ENCODE measurements at places on chromosomes 11 and 22. TPM values are rescaled to one million over a fixed set of nuclear protein-coding genes. Genes with fewer than 3 reads are reported as not detected.

GRCh38 chr11:12456651-12457579 is 79.5 kb downstream of the PARVA start:
- DNase-seq: no peak

GRCh38 chr11:45765107-45765668 is 39.8 kb upstream of the SLC35C1 start:
- DNase-seq: no peak

- DNase-seq: no peak
These were observed 40.1 kb upstream of the CTSC start for GRCh38 chr11:88377646-88378045.

DNA sequence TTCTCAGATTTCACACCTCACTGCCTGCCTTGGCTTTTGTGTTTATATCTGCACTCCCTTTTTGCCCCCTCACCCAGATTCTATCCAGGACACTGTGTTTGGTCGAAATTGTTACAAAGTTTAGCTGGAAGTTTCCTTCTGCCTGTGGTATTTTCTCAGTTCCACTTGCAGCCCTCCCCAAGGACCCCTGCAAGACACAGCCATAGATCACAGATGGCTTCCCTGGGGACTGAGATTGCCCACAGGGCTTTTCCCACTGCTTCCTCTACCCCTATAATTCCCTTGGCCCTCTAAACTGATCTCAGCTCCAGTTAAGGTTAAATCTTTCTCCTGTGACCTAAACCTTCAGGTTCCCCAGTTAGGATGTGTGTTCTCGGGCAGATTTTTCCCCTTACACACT is 146.1 kb upstream of the C11orf87 start:
- no peak for DNase-seq

GRCh38 chr11:115257270-115257669 is 246.9 kb downstream of the CADM1 start:
- DNase-seq: no peak

GRCh38 chr11:6356503-6357055 is 33.7 kb upstream of the SMPD1 start:
- DNase-seq: no peak

MMP8 gene
- polyA plus RNA-seq: not detected

INSC gene
- not detected for polyA plus RNA-seq

APOL6 gene
- polyA plus RNA-seq: 5.2 TPM

FCHSD2 gene
- polyA plus RNA-seq: not detected

GRCh38 chr22:47691152-47691895 is 928.9 kb downstream of the TBC1D22A start:
- no peak for DNase-seq

DNA sequence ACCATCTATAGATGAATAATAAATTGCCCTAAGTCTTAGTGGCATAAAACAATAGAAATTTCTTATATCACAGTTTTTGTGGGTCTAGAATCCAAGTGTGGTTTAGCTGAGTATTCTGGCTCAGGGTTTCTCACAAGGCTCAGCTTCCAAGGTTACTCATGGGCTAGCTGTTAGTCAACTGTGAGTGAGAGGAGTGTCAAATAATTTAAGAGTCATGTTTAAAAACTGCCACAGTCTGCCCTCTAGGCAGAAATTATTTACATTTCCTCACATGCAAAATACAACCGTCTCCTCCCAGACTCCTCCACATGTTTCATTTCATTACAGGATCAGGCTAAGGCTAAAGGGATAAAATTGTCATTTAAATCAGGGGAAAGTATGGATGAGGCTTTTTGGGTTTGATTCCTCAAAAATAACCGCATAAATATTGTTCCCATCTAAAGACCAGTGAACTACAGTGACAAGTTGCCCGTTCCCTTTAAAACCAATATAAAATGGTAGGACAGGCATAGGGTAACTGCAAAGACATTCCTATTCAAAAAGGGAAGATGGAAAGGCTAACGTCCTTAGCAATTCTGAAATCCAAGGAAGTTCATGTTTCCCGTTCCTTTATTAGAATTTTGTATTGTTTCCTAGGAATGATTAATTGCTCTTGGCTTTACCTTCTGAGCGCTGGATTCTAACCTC is 324.3 kb downstream of the DYNC2H1 start:
- no peak for DNase-seq

DNA sequence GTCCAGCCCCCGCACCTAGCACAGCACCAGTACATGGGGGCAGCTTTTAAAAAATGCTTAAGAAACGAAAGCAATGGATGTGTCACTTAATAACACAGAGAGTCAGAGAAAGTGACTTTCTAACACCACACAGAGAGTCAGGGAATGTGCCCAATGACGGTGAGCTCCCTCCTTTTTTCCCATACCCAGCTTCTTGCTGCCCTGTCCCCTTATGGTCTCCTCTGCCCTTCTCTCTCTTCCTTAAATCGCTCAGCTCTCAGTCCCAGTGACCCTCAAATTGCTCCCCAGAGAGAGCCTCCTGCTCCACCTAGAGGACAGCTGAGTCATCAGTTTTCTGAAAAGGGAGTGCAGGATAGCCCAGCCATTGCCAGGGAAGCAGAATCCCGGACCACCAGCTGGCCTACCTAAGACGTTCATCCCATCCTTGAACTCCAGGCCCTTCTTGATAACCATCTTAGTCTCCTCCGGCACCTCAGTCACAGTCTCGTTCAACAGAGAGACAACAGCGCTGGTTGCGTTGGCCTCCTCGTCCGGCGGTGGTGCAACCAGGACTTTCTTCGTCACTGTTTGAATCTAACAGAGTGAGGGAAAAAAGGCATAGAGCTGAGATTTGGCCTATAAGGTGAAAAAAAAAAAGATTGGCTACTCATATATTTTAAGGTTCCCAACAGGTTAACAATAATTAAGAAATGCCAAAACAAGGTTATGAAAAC is 113.5 kb downstream of the SLC1A2 start:
- no peak for DNase-seq

DNA sequence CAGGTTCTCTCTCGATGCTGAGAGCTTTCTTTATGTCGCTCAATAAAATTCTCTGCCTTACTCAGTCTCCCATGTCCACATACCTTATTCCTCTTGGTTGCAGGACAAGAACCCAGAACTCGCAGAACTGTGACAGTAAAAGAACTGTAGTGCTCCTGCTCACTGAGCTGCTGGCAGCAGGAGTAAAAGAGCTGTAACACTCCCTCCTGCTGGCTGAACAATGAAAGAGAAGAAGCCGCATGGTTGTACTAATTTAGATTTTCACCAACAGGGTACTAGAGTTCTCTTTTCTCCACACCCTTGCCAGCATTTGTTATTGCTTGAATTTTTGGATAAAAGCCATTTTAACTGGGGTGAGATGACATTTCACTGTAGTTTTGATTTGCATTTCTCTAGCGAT is 433.2 kb downstream of the GUCY1A2 start:
- DNase-seq: no peak

- no peak for DNase-seq
These were observed 67.3 kb upstream of the SHISAL1 start for GRCh38 chr22:44379817-44380755.

ELF5 gene
- 27.7 TPM for polyA plus RNA-seq

KDM4E gene
- polyA plus RNA-seq: 0.14 TPM

PICK1 gene
- polyA plus RNA-seq: 9.4 TPM

DNA sequence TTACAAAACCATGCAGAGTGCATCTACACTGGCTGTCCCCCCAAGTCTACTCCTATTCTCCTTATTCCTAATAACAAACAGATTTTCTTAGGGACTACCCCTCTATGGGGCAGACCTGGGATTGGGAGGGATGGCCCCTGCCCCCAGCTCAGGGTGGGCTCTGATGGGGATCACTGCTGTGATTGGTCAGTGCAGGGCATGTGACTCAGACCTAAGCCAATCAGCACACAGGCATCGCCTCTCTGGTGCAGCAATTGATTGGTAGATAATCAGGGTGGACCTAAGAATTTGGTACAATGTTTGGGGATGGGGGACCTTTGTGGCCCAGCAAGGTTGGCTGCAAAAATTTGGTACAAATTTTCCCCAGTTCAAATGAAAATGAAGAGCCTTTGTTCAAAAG is 57.2 kb upstream of the SHANK2 start:
- no peak for DNase-seq

DNA sequence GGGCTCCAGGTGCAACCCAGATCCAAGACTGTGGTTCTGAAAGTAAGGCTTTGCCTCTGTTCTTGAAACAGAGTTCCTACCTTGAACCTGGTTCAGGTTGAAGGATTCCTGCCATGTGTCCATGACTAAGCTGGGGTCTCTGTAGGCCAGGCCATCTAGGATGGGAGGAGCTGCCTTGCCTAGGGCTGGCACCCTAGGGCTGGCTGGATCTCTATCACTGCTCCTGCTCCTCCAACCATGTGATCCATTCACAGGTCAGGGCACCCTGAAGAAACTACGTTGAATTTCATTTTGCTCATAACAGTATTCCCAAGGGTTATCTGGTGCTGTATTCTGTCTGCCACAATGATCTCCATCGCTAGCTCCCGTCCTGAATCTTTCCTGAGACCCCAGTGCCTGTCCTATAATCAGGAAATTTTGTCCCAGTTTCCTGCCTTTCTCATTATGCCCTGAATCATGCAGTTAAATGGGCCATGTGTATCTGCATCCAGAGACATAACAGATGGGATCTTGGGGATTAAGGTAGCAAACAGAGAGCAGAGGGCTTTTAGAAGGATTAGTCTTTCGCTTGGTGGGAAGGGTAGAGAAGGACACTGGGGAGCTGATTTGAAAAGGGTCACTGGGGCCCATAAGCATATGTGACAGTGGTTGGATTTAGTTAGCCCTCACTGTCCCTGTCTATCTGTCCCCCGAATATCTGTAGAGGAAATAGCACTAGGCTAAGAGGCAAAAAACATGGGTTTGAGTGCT is 98.2 kb upstream of the MTMR2 start:
- DNase-seq: no peak

DNA sequence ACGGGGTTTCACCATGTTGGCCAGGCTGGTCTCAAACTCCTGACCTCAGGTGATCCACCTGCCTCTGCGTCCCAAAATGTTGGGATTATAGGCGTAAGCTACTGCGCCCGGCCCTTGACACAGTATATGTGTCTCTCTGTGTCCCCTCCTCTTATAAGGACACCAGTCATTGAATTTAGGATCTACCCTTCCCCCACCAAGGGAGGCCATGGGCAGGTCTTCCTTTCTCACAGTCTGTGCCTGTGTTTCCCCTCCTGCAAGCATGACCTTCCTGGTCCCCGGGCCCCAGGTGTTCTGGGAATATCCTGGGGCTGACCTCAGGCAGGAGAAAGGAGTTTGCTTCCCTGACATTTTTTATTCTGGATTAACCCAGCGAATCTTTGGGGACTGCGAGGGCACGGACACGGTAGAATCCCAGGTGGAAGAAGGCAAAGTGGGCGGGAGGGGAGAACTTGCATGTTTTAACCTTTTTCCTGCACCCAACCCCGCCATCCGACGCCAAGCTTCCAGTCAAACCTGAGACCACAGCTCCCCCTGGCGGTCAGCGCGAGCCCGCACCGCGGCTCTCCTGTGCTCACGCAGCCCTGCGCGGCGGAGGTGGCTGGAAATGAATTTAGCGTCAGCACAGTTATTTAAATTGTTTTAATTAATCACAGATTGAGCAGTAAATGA is 42.1 kb upstream of the ISX start:
- peak; percentile 56 for DNase-seq

DNA sequence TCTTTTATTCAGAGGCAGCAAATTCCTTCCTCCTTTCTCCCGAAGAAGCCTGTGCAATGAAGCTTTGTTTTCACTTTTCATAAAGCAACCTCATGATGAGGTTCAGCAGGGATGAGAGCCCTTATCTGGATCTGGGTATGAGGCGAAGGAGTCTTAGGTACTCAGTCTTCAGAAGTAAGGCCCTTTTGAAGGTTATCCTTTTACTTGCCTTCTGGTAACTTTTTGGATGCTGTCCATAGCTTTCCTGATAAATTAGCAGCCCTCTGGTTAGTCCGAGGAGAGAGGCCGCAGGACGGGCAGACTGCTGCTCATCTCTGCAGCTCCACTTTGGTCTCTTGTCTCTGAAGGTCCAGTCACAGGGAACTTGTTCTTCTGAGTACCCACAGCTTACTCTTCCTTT is 1.1 kb downstream of the TRIM22 start:
- no peak for DNase-seq

ZNRF3 gene
- 7.3 TPM for polyA plus RNA-seq

RFPL3 gene
- polyA plus RNA-seq: 0.31 TPM

- no peak for DNase-seq
These were observed 97.5 kb downstream of the TSPAN18 start for GRCh38 chr11:44824300-44824704.

DNA sequence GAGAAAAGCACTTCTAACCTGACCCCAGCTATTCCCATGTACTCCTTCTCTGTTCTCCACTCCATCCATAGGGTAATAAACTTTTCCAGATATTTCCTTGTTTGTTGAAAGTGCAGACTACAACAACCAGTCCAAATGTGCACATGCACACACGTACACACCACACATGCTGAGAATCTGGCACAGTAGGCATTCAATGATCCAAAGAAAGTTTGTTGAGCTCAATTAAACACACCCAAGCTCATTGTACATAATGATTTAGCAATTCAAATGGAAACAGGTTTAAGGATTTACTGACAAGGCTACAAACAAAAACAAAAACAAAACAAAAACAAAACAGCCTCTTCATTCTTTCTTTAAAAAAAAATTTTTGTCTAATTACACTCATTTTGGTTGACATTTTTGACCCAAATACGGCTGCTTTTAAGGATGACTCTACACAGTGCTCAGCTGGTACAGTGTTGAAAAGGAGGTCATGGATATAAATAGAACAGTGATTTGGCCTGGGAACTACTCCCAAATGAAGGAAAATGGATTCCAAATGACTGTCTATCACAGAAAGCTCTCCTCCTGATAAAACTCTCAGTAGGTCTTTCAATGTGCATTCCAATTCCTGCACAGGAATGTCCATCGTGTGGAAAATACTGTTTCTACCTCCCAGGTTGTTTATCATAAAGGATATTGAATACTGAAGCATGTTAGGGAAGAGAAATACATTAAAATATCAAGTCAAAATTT is 232.2 kb downstream of the GUCY1A2 start:
- DNase-seq: no peak

DNA sequence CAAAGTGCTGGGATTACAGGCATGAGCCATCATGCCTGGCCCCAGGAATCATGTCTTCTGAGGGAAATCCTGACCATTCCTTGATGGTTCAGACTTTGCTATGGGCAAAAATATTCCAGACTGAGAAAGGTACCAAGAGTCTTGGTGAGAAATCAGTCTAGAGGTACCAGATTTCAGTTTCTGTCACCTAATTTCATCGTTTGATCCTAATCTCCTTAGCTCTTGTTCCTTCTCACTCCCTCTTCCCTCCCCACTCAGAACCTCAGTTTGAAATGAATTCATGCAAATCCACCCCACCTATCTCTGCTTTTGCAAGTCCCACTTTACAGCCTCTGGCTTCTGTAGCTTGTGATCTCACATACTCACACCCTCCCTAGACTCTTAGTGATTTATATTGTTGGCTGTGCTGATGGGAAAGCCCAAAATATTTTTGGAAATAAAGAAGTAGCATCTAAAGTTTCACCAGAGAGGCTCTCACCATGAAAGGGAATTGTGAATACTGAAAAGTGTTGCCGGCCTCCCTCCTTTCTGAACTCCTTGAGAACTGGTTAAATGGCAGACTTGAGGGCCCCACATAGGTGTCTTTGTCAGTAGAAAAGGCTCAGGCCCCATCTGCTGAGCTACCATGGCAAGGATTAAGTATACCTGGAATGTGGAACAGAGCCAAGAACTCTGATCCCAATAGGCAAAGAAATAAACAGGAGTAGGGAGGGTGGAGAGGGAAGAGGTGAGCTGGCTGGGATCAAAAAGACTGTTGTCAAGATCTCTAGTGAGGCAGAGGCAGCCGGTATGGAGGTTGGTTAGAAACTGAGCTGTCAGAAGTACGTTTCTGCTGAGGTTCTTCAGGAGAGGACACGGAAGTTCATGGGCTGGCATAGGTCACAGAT is 190.5 kb upstream of the MTMR2 start:
- DNase-seq: no peak

GVQW3 gene
- 8.1 TPM for polyA plus RNA-seq

PGAP2 gene
- polyA plus RNA-seq: not detected

Data from muscle of arm (tissue), 14 donors.